ENCODE measurements at places on chromosomes 5 and 9. TPM values are rescaled to one million over a fixed set of nuclear protein-coding genes. Genes with fewer than 3 reads are reported as not detected.

GRCh38 chr5:151676719-151677118 lies 10.0 kb downstream of the SPARC start:
- no peak for DNase-seq
- peaks cover 2% of the 10 kb centered on the region for H3K4me1 ChIP-seq
- H3K4me3 ChIP-seq: no peak overlapping the region
- peaks cover 5% of the 10 kb centered on the region for H3K27me3 ChIP-seq
- H3K27ac ChIP-seq: no peak overlapping the region
- no peaks in the 10 kb centered on the region for H3K36me3 ChIP-seq

GRCh38 chr5:148817606-148818005 lies 8.8 kb upstream of the ADRB2 start:
- H3K36me3 ChIP-seq: no peaks in the 10 kb centered on the region
- H3K27ac ChIP-seq: no peak overlapping the region
- peaks cover 12% of the 10 kb centered on the region for H3K27me3 ChIP-seq
- no peak overlapping the region for H3K4me3 ChIP-seq
- H3K4me1 ChIP-seq: no peaks in the 10 kb centered on the region

CFAP157 gene
- not detected for total RNA-seq

IRGM gene
- total RNA-seq: 2.4 TPM

KLF4 gene
- total RNA-seq: 0.88 TPM

PCDHGA12 gene
- 0.09 TPM for total RNA-seq

SLC4A9 gene
- 0.73 TPM for total RNA-seq

CCIN gene
- total RNA-seq: not detected

DNA sequence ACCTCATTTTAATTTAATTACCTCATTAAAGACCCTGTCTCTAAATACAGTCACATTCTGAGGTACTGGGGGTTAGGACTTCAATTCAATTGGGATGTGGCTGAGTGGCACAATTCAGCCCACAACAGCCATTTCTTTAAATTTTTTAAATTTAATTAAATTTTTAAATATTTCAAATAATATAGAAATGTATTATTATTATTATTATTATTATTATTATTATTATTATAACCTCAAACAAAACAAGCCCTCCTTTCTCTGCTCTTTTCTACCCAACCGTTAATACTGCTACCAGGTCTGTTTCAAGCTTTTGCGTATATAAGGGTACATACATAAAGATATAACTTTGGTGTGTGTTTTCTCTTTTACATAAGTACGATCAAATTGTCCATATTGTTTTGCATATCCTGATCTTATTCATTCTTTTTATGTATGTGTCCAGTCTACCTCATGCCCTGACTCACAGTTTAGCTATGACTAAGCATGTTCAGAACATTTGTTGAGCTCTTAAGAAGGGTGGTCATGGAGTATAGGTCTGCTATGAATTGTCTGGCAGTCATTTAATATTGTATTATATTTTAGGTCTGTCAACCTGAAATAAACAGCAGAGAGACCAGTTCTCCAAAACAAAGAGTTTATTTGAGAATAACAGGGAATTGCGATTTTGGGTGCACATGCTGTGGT lies 16.1 kb upstream of the RAB14 start:
- DNase-seq: no peak
- H3K36me3 ChIP-seq: no peaks in the 10 kb centered on the region
- no peak overlapping the region for H3K27ac ChIP-seq
- peaks cover 7% of the 10 kb centered on the region for H3K4me1 ChIP-seq
- H3K27me3 ChIP-seq: no peaks in the 10 kb centered on the region
- H3K4me3 ChIP-seq: no peak overlapping the region

GRCh38 chr5:93715327-93715726 lies 26.1 kb downstream of the POU5F2 start:
- H3K27ac ChIP-seq: no peak overlapping the region
- no peak overlapping the region for H3K4me3 ChIP-seq
- DNase-seq: no peak
- H3K36me3 ChIP-seq: peaks cover 3% of the 10 kb centered on the region

ENC1 gene
- 0.67 TPM for total RNA-seq

GRCh38 chr9:133581513-133582343 lies 27.5 kb downstream of the FAM163B start:
- peaks cover 38% of the 10 kb centered on the region for H3K27me3 ChIP-seq
- DNase-seq: no peak
- H3K4me1 ChIP-seq: peaks cover 6% of the 10 kb centered on the region
- H3K4me3 ChIP-seq: no peak overlapping the region
- H3K36me3 ChIP-seq: no peaks in the 10 kb centered on the region
- H3K27ac ChIP-seq: no peak overlapping the region

GRCh38 chr5:177372910-177373309 lies 11.3 kb upstream of the SLC34A1 start:
- DNase-seq: peak; percentile 50
- no peaks in the 10 kb centered on the region for H3K27me3 ChIP-seq
- H3K27ac ChIP-seq: peak overlapping the region; percentile 84
- H3K4me1 ChIP-seq: peaks cover 67% of the 10 kb centered on the region

- no peaks in the 10 kb centered on the region for H3K27me3 ChIP-seq
- H3K36me3 ChIP-seq: peaks cover 13% of the 10 kb centered on the region
- H3K4me3 ChIP-seq: no peak overlapping the region
- DNase-seq: no peak
- H3K4me1 ChIP-seq: no peaks in the 10 kb centered on the region
These were observed 114.6 kb upstream of the SLC12A2 start for GRCh38 chr5:127969002-127969401.

GRCh38 chr9:124180557-124180956 lies 77.2 kb upstream of the NEK6 start:
- no peak overlapping the region for H3K27ac ChIP-seq
- no peak for DNase-seq
- H3K4me3 ChIP-seq: no peak overlapping the region
- H3K27me3 ChIP-seq: peaks cover 6% of the 10 kb centered on the region

- H3K4me1 ChIP-seq: no peaks in the 10 kb centered on the region
- no peak overlapping the region for H3K27ac ChIP-seq
- no peak for DNase-seq
- no peak overlapping the region for H3K4me3 ChIP-seq
- peaks cover 5% of the 10 kb centered on the region for H3K27me3 ChIP-seq
- H3K36me3 ChIP-seq: no peaks in the 10 kb centered on the region
These were observed 35.8 kb upstream of the MEGF10 start for GRCh38 chr5:127254729-127255284.

DNA sequence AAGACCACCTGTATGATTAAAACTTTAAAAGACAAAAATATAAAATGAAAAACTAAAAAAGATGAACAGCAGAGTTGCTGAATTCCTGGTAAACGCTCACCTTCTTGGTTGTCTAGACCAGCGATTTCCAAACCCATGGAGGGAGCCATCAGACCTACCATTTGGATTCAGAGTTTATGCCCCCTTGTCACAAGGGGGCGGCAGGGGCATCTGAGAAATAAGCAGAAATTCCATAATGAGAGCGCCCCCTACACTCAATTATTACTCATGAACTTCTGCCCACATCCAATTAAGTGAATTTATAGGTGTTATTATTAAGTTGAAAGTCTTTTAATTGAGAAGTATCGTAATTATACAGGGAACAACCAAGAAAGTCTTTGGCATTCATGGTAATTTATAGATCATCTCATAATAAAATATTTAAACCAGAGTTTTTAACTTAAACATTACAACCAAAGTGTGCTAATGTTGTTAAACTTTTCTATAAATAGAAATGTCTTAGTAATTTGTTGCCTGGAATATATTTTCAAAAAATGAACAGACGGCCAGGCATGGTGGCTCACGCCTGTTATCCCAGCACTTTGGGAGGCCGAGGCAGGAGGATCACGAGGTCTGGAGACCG lies 35.2 kb upstream of the SPATA31C2 start:
- no peaks in the 10 kb centered on the region for H3K36me3 ChIP-seq
- peak; percentile 67 for DNase-seq
- no peak overlapping the region for H3K4me3 ChIP-seq
- no peak overlapping the region for H3K27ac ChIP-seq

DNA sequence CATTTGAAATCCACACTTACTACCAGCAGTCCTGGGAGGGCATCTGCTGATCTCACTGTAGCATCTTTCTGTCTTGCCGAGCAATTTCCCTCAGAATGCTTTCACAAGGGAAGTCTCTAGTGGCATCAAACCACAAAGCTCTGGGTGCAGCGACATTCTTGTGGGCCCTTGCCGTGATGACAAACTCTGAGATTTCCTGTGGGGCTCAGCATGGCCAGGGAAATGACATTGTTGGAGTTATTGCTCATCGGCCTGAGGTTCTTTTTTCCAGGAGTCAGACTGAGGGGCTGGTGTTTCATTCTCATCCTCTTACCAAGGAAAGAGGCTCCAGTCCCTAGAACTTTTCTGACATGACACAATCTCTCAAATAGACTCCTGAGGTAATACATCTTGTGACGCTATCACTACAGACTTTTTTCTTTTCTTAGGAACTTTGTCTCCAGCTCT lies 51.4 kb downstream of the PFDN1 start:
- H3K4me1 ChIP-seq: peaks cover 42% of the 10 kb centered on the region
- H3K27ac ChIP-seq: peak overlapping the region; percentile 90
- peak overlapping the region; percentile 18 for H3K4me3 ChIP-seq
- H3K36me3 ChIP-seq: peaks cover 15% of the 10 kb centered on the region
- H3K27me3 ChIP-seq: no peaks in the 10 kb centered on the region
- peak; percentile 85 for DNase-seq

DNA sequence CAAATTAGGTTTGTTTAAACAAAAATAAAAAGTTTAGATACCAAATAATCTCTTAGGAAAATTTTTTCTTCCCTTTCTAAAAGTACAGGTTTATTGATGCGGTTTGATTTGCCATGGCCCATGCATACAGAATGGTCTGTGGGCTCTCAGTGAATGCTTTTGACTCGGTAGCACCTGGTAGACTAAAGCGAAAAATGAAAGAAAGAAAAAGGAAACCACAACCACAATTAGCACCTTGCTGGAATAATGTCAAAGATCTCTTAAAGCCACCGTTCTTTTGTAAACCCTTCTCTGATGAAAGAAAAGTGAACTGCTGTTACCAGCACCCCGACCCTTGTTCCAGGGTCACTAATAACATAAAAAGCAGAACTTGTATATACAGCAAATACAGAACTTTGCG lies 157.9 kb downstream of the NFIB start:
- no peak overlapping the region for H3K4me3 ChIP-seq
- no peak for DNase-seq
- H3K4me1 ChIP-seq: peaks cover 2% of the 10 kb centered on the region
- no peak overlapping the region for H3K27ac ChIP-seq
- no peaks in the 10 kb centered on the region for H3K36me3 ChIP-seq
- H3K27me3 ChIP-seq: peaks cover 16% of the 10 kb centered on the region

RASA1 gene
- total RNA-seq: 22.9 TPM

GRCh38 chr9:137162505-137163364 lies 7.1 kb downstream of the LRRC26 start:
- peaks cover 3% of the 10 kb centered on the region for H3K4me1 ChIP-seq
- no peak overlapping the region for H3K4me3 ChIP-seq
- DNase-seq: peak; percentile 34
- peaks cover 37% of the 10 kb centered on the region for H3K27me3 ChIP-seq
- H3K27ac ChIP-seq: no peak overlapping the region

DNA sequence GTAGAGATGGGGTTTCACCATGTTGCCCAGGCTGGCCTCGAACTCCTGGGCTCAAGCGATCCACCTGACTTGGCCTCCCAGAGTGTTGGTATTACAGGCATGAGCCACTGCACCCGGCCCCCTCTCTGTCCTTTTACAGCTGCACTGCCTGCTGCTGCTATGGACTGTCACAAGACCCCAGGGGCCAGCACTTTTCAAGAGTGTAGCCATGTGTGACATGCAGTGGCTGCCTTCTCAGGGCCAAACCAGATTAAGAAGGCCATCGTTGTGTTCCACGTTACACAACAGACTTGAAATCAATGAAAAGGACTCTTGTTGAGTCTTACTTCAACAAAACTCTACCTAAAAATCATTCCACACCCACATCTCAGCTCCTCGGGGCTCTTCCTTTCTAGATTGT lies 78.9 kb upstream of the ICE1 start:
- H3K27me3 ChIP-seq: peaks cover 3% of the 10 kb centered on the region
- no peak overlapping the region for H3K4me3 ChIP-seq
- DNase-seq: no peak
- no peaks in the 10 kb centered on the region for H3K4me1 ChIP-seq
- H3K27ac ChIP-seq: no peak overlapping the region

- no peaks in the 10 kb centered on the region for H3K36me3 ChIP-seq
- no peak overlapping the region for H3K4me3 ChIP-seq
- no peak overlapping the region for H3K27ac ChIP-seq
- H3K27me3 ChIP-seq: peaks cover 9% of the 10 kb centered on the region
These were observed 135.4 kb upstream of the FBN2 start for GRCh38 chr5:128673411-128673957.

DNA sequence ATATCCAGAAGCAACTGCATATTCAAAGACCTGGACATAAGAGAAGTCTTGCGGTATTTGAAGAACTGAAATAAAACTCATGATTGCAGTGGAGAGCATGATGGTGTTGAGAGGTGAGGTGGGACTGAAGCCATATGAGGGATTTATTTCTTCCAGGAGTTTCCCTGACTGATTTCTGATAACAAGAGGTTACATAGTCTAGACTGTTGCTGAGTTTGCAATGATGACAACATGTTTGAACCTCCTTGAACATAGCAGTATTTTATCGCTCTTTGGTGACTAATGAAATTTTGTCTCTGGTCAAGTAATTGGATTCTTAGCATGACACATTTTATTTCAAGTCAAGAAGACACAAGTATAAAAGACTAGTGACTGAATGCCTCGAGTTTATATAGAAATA lies 61.8 kb downstream of the ACTBL2 start:
- no peaks in the 10 kb centered on the region for H3K27me3 ChIP-seq
- no peak overlapping the region for H3K27ac ChIP-seq
- H3K4me3 ChIP-seq: no peak overlapping the region
- H3K36me3 ChIP-seq: no peaks in the 10 kb centered on the region
- H3K4me1 ChIP-seq: no peaks in the 10 kb centered on the region
- DNase-seq: no peak

DNA sequence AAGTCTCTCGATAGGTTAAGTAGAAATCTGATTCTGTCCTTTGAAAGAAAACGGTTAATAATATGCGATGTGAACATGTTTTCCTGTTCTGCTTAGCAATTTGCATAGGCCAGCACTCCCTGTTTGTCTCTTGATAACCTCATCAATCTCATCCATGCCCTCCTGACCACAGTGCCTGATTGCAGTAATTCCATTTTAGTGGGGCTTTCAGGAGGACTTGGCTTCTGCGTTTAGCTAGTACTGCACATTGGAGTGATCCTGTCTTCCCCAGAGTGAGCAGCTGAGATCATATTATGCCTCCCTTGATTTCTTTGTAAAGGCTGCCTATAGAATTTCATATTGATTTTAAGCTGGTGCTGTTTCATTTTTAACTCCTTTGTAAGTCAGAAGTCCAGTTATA lies 335.9 kb upstream of the ISL1 start:
- no peak for DNase-seq
- no peaks in the 10 kb centered on the region for H3K27me3 ChIP-seq
- no peaks in the 10 kb centered on the region for H3K36me3 ChIP-seq
- H3K4me3 ChIP-seq: no peak overlapping the region
- H3K27ac ChIP-seq: no peak overlapping the region

DNA sequence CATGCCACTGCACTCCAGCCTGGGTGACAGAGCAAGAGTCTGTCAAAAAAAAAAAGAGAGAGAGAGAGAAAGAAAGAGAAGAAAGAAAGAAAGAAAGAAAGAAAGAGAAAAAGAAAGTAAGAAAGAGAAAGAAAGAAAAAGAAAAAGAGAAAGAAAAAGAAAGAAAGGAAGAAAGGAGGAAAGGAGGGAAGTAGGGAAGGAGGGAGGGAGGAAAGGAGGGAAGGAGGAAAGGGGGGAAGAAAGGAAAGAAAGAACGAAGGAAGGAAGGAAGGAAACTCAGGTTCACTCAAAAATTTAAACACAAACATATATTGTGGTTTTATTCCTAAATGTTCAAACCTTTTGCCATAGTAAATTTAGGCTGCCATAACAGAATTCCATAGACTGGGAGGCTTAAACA lies 453.0 kb downstream of the SLCO4C1 start:
- no peak for DNase-seq
- H3K4me1 ChIP-seq: no peaks in the 10 kb centered on the region
- no peak overlapping the region for H3K4me3 ChIP-seq
- no peak overlapping the region for H3K27ac ChIP-seq

KCNV2 gene
- total RNA-seq: not detected

All from activated CD4-positive, alpha-beta T cell treated with anti-CD3 and anti-CD28 coated beads for 36 hours (primary cell).